ENCODE measurements at places on chromosomes 5 and 9.

GRCh38 chr5:17190242-17190778 lies 27.1 kb upstream of the BASP1 start:
- DNase-seq = no peak

- no peak for DNase-seq
Observed at GRCh38 chr9:16247188-16247875, 623.1 kb downstream of the BNC2 start.

- DNase-seq = no peak
Observed at GRCh38 chr9:132485393-132485792, 75.4 kb downstream of the CFAP77 start.

DNA sequence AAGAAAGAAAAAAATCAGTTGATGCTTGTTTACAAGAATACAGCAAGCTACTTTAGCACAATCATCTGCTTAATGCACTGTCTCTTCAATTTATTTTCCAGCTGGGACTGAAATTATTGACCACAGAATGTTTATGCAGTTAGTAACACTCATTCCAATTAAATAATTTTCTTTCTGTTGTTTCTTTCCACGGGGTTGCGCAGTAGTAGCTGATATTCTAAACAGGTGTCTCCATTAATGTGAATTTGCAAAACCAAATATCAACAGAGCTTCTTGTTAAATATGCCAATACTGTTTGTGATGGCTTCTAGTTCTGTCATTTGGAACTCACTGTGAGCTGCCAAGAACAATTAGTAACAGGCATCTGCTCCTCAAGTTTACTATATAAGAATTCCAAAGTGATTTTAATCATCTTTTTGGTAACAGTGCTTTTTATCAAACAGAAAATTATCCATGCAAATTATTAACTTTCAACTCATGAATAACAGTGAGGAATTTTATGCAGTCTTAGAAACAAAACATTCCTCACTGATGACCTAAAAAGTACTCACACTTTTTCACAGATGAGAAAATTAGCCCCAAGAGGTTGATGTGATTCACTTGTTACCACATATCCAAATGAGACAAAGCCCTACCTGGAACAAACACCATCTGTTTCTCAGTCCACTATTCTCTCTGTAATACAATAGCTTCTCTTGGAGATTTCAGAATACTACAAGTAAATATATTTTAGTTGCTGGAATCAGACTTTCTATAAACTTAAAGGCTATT lies 567.6 kb upstream of the RGMB start:
- DNase-seq = no peak

DNA sequence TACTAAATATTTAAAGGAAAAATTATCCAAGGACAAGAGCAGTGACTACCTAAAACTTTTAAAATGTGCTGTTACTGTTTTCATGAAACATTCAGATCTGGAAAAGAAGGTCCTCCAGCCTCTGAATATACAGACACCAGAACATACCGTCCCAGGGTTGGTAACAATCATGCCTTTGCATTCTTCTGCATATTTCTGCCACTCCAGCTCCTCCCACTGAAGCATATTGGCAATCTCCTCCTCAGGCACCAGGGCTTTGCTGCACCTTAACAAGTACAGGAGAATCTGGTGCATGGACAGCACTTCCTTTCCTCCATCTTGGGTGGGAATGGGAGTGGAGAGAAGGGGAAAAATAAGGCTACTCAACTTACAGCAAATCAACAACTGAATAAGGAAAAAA lies 60.0 kb downstream of the DROSHA start:
- no peak for DNase-seq

GRCh38 chr5:132999246-132999645 lies 27.1 kb downstream of the ZCCHC10 start:
- no peak for DNase-seq

GRCh38 chr5:96716716-96717115 lies 54.5 kb downstream of the CAST start:
- no peak for DNase-seq

GRCh38 chr5:8568858-8569257 lies 699.9 kb downstream of the MTRR start:
- DNase-seq = no peak

- no peak for DNase-seq
Observed at GRCh38 chr9:14723301-14723700, 768 bp upstream of the CER1 start.

- DNase-seq = no peak
Observed at GRCh38 chr5:115549154-115549553, 4.6 kb upstream of the FEM1C start.

GRCh38 chr9:35914301-35914807 lies 5.1 kb downstream of the SPAAR start:
- no peak for DNase-seq

DNA sequence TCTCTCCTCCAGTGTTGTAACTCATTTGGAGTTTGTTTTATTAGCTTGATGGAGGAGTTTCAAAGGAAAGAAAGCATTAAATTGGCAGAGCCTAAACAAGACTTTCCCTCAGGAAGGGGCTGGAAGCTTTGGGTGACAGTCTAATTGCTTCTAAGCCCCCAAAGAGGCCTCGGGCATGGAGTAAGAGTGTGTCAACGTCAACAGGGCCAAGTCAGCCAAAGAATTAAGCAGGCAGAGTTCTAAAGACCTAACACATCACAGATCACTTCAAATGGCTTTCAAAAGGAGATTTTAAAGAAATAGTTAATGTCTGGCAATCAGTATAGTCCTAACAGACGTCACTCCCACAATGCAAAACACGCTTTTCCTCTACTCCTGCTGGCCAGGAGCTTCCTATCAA lies 234.5 kb downstream of the EFNA5 start:
- DNase-seq = no peak

GRCh38 chr5:97101189-97101910 lies 41.1 kb downstream of the LIX1 start:
- no peak for DNase-seq

- no peak for DNase-seq
Observed at GRCh38 chr5:180619563-180619915, 28.2 kb upstream of the SCGB3A1 start.

DNA sequence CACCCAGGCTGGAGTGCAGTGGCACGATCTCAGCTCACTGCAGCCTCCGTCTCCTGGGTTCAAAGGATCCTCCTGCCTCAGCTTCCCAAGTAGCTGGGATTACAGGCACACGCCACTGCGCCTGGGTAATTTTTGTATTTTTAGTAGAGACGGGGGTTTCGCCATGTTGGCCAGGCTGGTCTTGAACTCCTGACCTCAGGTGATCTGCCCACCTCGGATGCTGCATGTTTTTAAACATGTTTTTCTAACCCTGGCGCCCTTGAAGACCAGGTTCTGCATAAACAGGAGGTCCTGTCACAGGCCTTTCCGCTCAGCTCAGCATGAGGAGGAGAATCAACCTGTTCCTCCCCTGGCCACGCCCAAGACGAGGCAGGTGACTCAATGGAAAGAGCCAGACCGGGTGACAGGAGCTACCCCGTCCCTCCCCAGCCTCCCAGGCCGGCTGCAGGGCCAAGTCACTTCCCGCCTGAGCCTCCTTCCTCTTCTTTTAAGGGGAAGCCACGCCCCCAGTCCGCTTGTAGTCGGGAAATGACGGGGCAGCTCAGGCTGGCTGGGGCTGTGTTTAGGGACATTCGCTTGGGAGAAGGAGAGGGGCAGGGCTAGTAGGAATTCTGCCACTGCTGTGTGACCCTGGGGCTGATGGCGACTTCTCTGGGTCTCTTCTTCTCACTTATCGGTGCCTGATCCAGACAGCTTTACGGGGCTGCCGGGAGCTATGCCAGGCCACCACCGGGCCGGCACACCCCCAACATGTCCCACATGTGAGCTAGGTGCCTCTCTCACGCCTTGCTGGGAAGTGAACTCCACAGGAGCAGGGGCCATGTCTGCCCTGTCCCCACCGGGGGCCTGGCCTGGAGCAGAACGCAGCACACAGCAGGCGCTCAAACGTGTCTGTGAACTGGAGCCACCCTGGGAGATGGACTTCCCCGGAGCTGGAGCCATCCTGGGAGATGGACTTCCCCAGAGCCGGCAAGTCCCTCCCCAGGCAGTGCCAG lies 6.1 kb downstream of the NOTCH1 start:
- DNase-seq = peak; percentile 95

DNA sequence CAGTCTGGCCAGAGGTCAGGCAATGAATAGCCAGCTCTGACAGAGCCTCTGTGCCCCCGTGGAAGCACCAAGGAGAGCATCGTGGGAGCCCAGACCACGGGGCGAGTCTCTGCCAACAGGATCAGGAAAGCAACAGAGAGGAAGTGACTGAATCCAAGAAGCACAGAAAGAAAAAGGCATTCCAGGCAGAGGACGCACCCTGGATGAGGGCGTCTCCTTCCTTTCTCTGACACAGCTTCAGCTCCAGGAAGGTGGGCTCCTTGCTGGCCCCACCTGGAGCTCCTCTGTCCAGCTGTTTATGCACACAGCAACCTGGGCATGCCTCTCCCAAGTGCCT lies 16.6 kb downstream of the HK3 start:
- DNase-seq = no peak

- DNase-seq = no peak
Observed at GRCh38 chr5:4479426-4479825, 660.7 kb upstream of the ADAMTS16 start.

DNA sequence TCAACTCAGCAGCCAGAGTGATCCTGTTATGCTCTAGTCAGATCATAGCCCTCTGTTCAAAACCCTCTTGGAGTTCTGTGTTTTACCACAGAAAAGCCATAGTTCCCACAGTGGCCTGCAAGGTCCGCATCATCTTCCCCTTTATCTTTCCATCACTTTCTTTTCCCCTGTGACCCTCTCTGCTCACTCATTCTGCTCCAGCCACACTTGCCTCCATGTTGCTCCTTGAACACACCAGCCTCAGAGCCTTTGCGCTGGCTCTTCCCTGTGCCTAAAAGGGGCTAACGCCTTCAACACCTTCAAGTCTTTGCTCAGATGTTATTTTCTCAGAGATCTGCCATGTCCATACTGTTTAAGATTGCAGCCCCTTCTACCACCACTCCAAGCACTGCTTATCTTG lies 26.3 kb downstream of the CSF2 start:
- no peak for DNase-seq

GRCh38 chr9:21968331-21969010 lies 25.7 kb downstream of the CDKN2A start:
- no peak for DNase-seq
